ENCODE measurements at places on chromosomes 2 and 18.

GRCh38 chr2:121104721-121105141, 180.3 kb downstream of the TFCP2L1 start:
- no peak for DNase-seq

GRCh38 chr2:66563473-66563872, 128.5 kb downstream of the MEIS1 start:
- DNase-seq: no peak

- DNase-seq: no peak
Observed at GRCh38 chr2:144524118-144525009, 4.4 kb upstream of the ZEB2 start.

GRCh38 chr2:60339286-60339685, 214.2 kb downstream of the BCL11A start:
- DNase-seq: no peak

DNA sequence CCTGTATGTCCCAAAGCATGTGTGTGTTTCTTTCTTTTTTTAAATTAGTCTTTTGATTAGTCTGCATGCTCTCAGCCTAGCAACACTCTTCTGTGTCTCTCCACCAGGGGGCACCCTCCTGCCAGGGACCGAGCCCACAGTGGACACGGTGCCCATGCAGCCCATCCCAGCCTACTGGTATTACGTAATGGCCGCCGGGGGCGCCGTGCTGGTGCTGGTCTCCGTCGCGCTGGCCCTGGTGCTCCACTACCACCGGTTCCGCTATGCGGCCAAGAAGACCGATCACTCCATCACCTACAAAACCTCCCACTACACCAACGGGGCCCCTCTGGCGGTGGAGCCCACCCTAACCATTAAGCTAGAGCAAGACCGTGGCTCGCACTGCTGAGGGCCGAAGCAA, 93.8 kb downstream of the NRP2 start:
- no peak for DNase-seq

DNA sequence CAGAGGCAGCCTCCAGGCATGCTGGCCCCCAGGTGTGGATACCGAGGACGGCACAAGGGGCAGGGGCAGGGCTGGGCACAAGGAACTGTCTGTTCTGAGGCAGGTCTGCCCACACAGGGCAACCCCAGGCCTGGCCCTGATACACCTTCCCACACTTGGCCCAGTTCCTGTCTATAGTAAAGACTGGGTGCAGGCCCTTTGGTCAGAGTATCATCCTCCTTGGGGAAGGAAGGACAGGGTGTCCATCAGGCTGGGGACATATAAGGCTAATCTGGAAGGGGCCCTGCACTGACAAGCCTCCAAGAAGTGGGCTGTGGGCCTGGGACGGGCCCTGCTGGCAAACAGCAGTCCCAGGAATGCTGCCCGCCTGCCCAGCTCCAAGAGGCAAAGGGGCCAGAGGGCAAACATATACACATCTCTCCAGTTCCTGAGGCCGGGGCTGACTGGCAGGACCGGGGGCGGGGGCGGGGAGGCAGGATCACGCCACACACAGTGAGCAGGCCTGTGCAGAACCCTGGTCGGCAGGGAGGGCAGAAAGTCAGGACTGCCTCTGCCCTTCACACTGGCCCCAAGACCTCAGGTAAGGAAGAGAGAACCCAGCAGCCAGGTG, 18.9 kb downstream of the SDC1 start:
- no peak for DNase-seq

GRCh38 chr2:108922141-108922915, 66.7 kb downstream of the EDAR start:
- no peak for DNase-seq

- DNase-seq: no peak
Observed at GRCh38 chr2:165162466-165162865, 41.4 kb downstream of the SCN3A start.

DNA sequence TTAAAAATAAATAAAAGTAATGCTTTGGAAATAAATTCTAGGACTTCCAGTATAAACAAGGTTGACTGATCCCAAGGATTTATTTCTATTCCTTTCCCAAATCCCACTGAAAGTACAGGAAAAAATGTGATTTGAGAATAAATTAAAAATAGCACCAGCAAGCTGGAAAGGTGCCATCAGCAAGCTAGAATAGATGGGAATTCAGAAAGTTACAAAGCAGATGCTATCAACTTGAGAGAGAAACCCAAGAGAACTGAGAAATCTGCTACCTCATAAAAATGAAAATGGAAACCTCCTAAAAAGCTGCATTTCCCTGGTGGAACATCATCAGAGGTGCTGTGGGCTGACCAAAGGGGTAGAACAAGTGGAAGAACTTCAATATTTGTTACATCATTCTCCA, 148.6 kb upstream of the KCNJ3 start:
- DNase-seq: no peak

- DNase-seq: no peak
Observed at GRCh38 chr2:84323890-84324289, 135.2 kb downstream of the SUCLG1 start.

- no peak for DNase-seq
Observed at GRCh38 chr2:97742381-97742847, 29.0 kb downstream of the ZAP70 start.

Measured in GM04503 (cell line).